ENCODE measurements at places on chromosomes 13 and 19.

DNA sequence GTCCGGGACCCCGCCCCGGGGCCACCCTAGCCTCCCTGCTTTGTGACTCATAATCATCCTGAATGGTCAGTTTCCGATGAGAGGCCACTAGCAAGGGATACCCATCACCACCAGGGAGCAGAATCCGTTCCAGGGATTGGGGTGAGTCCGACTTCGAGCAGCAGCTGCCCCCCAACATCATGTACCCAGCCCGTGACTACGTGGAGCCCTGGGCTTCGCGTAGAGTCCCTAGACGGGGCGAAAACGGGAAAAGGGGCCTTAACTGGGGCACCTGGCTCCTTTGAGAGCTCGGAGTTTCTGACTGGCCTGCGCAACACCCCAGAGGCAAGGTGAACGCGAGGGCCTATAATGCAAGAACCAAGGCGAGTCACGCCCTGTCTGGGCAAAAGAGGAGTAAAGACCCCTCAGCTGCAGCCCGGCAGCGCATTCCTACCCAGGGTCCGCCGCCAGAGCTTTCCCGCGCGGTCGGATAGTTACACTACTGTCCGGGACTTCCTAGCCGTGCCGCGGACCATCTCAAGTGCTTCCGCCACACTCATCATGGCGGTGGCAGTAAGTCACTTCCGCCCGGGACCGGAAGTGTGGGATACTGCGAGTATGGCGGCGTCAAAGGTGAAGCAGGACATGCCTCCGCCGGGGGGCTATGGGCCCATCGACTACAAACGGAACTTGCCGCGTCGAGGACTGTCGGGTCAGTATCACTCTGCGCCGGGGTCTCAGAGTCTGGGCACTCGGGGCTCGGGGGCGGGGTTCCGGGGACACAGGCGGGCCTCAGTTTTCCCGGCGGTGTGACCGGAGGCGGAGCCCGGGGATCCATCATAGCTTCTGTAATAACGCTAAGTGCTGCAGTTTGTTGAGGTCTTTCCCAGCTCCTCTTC is at the start of gene NDUFA13:
Gene NDUFA13, plus strand, starts transcription at position 584 of the 878 bp plus-strand sequence. Its CDS starts 14 bp downstream, at position 598.
- DNase-seq: peak; percentile 93

DNA sequence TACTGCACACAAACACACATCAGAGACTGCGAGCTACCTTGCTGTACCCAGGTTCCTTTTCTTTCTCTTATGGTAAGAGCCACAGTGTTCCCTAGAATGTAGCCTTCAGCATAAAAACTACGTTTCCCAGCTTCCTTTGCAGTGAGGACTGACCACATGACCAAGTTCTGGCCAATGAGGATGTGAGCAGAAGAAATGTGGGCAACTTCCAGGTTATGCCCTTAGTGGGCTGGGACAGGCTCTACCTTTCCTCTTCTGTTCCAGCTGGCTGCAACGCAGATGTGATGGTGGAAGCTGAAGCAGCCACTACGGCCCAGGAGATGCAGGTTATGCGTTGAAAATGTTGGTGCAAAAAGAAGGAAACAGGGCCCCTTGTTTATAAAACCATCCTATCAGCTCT is 27.5 kb downstream of the VRK3 start:
- no peak for DNase-seq

DNA sequence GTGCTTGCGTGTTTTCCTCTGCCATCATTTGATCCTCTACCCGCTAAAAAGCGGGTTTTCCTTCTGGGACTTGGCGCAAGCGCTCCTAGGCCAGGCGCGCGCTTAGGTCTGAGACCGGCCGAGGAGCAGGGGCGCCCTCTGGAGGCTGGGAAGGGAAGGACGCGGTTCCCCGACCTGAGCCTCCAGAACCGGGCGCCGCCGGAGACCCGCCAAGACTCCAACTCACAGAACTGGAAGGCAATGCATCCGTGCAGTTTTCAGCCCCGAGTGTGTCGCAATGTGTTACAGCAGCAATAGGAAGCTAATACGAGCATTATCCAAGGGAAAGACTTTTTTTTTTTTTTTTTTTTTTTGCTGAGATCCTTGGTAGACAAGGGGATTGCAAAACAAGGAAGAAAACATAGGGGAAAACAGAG is 190.9 kb downstream of the COL4A1 start:
- DNase-seq: no peak

DNA sequence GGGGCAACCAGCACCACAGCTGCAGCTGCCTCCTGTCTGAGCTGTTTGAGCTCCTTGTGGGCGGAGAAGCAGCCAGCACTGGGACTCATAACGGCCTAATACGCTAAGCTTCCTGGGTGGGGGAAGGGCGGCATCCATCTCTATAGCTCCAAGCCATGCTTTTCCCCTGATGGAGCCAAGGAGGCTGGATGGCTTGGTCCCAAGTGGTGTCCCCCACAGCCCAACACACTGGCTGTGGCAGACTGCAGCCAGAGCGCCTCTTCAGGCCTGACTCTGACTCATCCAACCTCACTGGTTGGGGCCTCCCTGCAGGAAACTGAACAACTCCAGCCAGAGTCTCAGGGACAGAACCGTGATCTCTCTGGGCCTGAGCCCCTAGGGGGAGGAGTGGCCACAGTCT is 537.3 kb downstream of the SUCLA2 start:
- DNase-seq: no peak

- no peak for DNase-seq
Observed at GRCh38 chr13:91014696-91015095, 332.8 kb upstream of the MIR17HG start.

DNA sequence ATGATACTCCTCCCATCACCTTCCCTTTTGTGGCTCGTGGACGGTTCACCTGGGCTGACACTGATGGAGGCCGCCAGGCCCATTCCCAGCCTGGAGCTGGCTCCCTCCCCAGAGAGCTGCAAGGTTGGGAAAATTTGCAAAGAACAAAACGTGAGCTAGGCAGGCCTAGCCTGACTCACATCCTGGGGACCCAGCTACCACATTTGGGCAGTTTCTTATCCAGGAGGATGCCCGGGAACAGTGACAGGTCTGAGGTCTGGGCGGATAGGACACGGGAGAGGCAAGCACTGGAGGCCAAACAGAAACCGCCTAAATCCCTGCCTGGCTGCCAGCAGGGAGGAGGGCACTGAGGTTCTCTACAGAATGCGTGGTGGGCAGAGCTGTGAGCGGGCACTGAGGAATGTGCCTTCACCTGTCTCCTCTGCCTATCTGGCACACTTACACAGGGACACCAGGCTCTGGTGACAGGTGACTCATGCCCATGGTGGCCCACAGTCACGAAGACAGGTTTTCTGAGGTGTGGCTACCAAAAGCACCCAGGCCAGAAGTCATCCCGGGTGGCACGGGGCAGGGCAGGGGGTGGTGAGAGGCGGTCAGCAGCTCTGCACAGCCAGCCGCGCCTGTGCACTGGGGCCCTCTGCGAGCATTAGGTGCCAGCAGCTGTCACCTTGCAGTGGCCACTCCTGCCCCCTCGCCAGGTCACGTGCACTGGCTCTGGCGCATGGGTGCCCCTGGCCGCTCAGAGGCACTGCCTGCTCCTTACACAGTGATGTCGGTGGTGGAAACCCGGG is 23.2 kb downstream of the SH3GL1 start:
- no peak for DNase-seq

DNA sequence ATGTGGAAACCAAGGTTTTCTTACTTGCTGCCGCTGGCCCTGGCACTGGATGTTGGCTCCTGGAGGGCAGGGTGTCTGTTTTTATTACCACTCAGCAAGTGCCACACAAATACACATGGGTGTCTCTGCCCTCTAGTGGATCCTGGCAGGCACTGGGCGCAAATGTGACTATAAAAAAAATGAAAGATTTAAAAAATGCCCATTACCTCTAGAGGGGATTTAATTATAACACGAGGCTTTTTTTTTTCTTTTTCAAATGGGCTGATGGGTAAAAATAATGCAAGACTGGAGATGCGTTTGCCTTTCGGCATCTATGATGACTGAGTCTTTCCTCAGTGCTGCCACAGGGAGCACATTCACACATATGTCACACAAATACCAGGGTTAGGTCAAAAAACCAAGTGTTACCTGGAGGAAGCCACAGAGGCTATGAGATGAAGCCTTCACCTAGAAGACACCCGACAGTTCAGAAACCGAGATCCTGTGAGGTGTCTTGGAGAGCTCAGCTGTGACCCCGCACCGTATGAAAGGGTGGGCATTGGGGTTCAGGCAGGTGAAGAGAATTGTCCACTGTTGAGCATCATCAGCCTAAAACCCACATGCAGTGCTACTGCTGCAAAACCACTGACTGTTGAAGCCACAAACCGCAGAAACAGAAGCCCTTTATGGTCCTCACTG is 25.7 kb downstream of the CHAMP1 start:
- DNase-seq: peak; percentile 29

DNA sequence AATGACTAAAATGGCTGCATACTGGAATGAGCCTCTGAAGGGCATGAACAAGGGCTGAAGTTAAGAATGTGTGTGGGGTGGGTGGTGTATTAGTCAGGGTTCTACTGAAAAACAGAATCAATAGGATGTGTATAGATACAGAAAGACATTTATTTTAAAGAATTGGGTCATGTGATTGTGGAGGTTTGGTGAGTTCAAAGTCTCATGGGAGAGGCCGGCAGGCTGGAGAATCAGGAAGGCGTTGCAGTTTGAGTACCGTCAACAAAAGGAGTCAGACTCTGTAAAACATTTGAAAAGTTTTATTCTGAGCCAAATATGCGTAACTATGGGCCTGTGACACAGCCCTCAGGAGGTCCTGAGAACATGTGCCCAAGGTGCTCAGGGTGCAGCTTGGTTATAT is 24.5 kb upstream of the CYSLTR2 start:
- no peak for DNase-seq

GRCh38 chr19:28612275-28612769 is 600.6 kb downstream of the UQCRFS1 start:
- DNase-seq: no peak

GRCh38 chr13:46562152-46562551 is 9.2 kb downstream of the LRCH1 start:
- no peak for DNase-seq

GRCh38 chr13:99018418-99019180 is 40.7 kb upstream of the DOCK9 start:
- DNase-seq: no peak

DNA sequence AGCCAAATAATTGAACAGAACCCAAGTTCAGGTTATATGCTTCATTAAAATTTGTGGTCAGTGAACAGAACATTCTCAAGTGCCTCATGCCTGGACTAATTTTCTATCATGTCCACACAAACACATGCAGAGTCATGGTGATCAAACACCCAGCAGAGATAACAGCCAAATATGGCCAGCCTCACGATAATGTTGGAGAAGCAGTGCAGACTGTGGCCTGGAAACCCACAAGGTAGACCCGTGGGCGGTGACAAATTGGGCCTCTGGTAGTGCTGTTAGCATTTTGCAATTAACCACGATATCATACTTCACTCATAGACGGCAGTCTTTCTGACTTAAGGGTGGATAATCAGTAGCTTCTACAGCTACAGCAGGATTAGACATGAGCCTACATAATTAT is 35.0 kb upstream of the VWA8 start:
- no peak for DNase-seq

DNA sequence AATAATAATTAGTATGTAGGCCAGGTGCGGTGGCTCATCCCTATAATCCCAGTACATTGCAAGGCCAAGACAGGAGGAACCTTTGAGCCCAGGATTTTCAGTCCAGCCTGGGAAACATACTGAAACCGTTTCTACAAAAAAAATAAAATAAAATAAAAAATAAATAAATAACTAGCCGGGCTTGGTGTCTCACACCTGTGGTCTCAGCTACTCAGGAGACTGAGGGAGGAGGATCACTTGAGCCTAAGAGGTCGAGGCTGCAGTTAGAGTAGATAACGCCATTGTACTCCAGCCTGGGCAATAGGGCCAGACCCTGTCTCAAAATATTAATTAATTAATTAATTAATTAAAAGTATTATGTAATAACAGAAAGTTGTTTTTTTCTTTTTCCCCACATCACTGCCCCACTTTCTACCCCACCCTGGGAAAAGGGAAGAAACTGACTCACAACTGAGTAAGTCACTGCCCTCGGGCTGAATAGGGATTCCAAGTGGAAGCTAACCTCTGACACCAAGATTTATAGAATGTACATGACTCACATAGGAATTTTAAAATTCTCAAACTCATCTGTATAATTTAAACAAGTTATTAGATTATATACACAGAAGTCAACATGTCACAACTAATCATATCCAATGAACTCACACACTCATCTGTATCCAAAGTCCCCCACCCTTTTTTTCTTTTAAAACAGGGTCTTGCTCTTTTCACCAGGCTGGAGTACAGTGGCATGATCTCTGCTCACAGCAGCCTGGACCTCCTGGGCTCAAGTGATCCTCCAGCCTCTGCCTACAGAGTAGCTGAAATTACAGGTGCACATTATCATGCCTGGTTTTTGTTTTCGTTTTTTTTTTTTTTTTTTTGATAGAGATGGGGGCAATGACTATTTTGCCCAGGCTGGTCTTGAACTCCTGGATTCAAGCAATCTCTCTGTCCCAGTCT is 12.5 kb downstream of the ZNF611 start:
- DNase-seq: no peak

DNA sequence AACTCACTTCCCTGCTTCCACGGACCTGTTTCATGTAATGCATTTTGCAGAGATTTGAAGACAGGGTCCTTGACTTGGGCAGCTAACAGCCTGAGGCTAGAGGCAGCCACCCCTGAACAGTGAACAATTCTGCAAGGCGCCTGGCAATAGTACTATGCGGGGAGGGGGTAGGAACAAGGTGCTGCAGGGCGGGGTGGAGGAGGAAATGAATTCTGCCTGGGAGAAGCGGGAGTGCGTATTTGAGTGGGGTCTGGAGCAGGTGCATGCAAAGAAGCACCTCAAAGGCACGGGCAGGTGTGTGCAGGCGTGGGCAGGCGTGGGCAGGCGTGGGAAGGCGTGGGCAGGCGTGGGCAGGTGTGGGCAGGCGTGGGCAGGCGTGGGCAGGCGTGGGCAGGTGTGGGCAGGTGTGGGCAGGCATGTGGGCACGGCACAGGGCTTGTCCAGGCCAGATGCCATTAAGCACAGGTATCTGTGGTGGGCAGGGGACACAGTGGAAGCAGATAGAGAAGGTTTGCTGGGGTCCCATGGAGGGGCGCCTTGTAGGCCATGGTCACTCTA is 130.4 kb upstream of the GJB6 start:
- DNase-seq: no peak

- no peak for DNase-seq
Observed at GRCh38 chr13:49904729-49905456, 31.2 kb downstream of the SPRYD7 start.

GRCh38 chr13:108289819-108290218 is 20.3 kb downstream of the TNFSF13B start:
- DNase-seq: no peak

GRCh38 chr19:54029930-54030490 is 33.7 kb downstream of the VSTM1 start:
- DNase-seq: peak; percentile 50

DNA sequence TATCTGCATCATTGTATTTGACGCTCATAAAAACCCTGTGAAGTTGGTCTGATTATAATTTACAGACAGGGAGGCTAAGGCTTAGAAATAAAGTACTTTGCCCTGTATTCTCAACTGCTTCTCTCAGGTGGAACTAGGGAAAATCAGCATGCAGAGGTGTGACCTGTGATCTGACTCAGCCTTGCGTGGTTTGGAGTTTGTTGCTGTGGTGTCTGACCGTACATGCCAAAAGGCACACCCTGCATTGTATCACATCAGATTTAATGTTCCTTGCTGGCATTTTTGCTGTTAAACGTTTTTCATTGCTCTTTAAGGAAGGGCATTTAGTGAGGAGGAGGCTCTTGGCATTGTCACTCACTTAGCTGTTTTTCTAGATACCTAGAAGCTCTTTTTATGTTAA is 58.8 kb upstream of the C1QTNF9B start:
- DNase-seq: no peak
